Heart right ventricle (tissue), 16 donors: ENCODE measurements at places on chromosomes 2 and 18. TPM values are rescaled to one million over a fixed set of nuclear protein-coding genes. Genes with fewer than 3 reads are reported as not detected.

DNA sequence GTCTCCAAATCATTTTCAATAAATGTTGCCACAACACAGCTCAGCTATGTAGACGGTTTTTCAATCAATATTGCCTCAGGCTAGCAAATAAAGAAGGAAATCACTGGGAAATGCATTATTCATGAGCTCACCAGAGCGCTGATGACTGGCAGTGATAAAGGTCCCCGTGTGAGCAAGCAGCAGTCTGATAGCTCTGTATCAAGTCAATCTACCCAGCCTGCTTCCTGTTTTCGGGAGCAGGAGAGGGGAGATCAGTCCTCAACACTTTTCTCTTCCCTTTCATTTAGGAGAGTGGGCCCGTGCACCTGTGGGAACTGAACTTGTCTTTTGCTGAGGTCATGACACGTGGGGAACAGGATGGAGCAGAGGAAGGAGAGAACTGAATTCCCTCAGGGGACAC, 253.9 kb upstream of the SIX2 start:
- no peaks in the 10 kb centered on the region for H3K4me1 ChIP-seq
- no peak for DNase-seq
- no peaks in the 10 kb centered on the region for H3K36me3 ChIP-seq
- H3K27ac ChIP-seq = no peak overlapping the region

GRCh38 chr18:40222776-40223175, 1732.3 kb upstream of the PIK3C3 start:
- H3K36me3 ChIP-seq = no peaks in the 10 kb centered on the region
- no peaks in the 10 kb centered on the region for H3K27me3 ChIP-seq
- H3K27ac ChIP-seq = no peak overlapping the region
- H3K4me1 ChIP-seq = no peaks in the 10 kb centered on the region
- H3K4me3 ChIP-seq = no peak overlapping the region

DNA sequence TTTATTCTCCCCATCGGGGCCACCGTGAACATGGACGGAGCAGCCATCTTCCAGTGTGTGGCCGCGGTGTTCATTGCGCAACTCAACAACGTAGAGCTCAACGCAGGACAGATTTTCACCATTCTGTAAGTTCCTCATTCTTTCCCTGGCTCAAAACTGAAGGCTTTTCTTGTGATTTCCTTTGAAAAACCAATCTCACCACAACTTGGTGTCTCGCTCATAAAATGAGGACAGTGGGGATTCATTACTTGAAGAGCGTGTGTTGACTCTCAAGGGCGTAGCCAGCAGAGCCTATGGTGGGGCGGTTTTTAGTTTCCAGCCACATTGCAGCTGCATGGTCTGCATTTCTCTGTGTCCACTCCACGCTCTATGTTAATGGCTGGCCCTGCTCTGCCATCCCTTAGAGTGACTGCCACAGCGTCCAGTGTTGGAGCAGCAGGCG, 29.0 kb downstream of the SLC1A4 start:
- H3K27ac ChIP-seq = peak overlapping the region; percentile 46
- H3K4me3 ChIP-seq = no peak overlapping the region
- no peaks in the 10 kb centered on the region for H3K27me3 ChIP-seq
- H3K36me3 ChIP-seq = peaks cover 3% of the 10 kb centered on the region
- peak; percentile 28 for DNase-seq
- H3K4me1 ChIP-seq = peaks cover 6% of the 10 kb centered on the region

AQP12A gene
- total RNA-seq = not detected

CRYGC gene
- not detected for total RNA-seq

GRCh38 chr2:14094592-14094991, 537.9 kb upstream of the LRATD1 start:
- no peaks in the 10 kb centered on the region for H3K27me3 ChIP-seq
- no peak overlapping the region for H3K27ac ChIP-seq
- H3K36me3 ChIP-seq = no peaks in the 10 kb centered on the region
- no peak overlapping the region for H3K4me3 ChIP-seq

GRCh38 chr18:4125627-4126230, 329.4 kb downstream of the DLGAP1 start:
- H3K4me3 ChIP-seq = no peak overlapping the region
- H3K27me3 ChIP-seq = no peaks in the 10 kb centered on the region
- no peak overlapping the region for H3K27ac ChIP-seq
- no peaks in the 10 kb centered on the region for H3K36me3 ChIP-seq
- peaks cover 23% of the 10 kb centered on the region for H3K4me1 ChIP-seq

TMEM87B gene
- 5.0 TPM for total RNA-seq
